Right kidney (tissue), 9 donors: ENCODE measurements at places on chromosomes 12 and 14.

DNA sequence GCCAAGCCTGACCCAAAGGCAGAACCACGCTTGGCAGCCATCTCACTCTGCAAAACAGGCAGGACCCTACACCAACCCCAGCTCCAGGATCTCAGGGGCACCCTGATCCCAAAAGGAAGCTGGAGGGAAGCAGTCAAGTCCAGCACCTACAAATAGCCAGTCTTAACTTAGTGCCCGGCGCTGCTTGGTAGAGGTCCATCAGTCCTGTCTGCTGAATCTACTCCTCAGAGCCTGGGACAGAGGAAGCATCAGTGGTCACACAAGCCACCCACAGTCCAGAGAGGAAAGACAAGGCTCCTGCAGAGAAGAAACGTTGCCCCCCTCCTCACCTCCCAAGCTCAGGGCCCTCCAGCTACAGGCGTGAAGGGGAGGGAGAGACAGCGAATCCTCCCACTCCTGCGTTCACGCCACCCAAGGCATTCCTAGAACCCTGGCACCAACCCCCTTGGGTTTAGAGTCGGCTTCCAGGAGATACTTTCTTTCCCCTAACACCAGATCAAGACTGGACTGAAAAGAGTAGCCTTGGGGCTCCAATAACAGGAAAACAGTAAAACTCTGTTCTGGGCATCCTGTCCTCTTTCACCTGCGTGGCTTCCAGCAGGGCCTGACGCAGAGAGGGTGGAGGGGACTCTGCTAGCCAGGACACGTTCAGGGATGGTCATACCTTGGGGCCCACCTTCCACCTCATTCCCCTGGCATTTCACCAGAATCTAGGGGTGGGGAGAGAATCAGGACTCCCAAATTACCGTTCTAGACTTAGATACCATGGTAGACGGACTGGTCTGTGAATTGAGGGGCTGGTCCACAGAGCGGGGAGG, 1.2 kb downstream of the PXN start:
- peak; percentile 43 for DNase-seq

DNA sequence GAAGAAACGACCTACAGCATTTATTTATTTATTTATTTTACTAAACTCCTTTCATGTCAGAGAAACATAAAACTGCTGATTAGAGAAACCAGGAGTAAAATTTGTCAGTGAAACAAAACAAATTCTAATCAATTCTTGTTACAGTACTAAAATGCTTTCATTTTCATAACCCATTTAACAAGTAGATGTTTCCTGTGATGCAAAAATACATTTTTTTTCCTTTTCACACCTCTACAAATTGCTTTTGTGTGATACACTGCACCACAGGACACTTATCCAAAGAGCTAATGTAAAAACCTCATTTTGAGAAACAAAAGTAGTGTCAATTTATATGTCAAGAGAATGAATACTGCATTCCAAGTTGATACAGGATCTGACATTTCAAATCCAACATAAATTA, 155.1 kb downstream of the SYT1 start:
- no peak for DNase-seq

- no peak for DNase-seq
Measured at GRCh38 chr14:33788161-33788560, 162.7 kb downstream of the EGLN3 start.

DNA sequence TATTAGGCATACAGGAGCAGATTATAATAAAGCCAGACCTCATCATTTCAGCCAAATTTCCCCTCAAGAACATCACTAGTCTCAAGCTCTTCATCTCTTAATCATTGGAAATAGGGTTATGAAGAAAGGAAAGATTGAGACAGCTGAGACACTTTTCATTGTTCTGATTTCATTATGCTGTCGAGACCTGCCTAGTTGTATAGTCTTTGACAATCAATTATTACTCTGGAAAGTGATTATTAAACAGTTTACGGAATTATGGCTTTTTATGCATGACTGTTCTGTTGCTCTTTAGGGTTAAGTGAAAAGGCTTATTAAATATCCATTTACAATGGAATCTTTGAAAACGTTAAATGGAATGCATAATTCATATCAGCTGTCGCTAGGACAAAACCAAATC, 48.3 kb downstream of the TTC6 start:
- no peak for DNase-seq

DNA sequence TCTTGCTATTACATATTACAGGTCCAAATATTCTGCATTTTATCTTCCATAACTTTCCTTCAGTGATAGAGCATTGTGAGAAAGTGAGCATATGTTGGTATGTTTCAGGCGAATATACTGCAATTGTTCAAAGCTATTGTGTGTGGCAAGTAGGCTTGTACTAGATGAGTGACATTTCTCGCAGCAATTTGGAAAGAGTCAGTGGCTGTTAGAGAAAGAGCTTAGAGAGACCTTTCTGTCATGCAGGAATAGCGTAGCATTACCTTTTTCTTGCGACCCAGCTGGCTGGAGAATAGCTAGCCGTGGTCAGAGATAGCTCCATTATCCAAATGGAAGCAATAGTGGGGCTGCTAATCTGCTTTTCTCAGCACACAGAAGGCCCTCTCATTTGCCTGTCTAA, 678.5 kb upstream of the FOXG1 start:
- DNase-seq: no peak

GRCh38 chr12:113766879-113767878, 198.9 kb downstream of the RBM19 start:
- no peak for DNase-seq

DNA sequence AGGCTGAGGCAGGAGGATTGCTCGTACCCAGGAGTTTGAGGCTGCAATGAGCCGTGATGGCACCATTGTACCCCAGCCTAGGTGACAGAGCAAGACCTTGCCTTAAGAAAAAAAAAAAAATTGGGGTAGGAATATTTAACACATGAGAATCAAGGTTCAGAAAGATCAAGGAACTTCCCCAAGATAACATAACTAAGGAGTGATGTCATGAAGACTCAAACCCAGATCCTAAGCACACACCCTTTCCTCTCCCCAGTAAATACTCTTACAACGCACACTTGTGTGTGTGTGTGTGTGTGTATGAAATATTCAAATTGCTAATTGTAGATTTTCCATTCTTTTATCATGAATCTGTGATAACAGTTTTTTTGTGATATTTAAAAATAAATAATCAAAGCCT, 90.6 kb upstream of the NUDT4 start:
- no peak for DNase-seq

- DNase-seq: no peak
Measured at GRCh38 chr12:108826807-108827721, 30.3 kb downstream of the SSH1 start.

- DNase-seq: no peak
Measured at GRCh38 chr12:39581592-39581991, 38.0 kb downstream of the ABCD2 start.

- peak; percentile 76 for DNase-seq
Measured at GRCh38 chr12:132523576-132524331, 33.8 kb downstream of the FBRSL1 start.

DNA sequence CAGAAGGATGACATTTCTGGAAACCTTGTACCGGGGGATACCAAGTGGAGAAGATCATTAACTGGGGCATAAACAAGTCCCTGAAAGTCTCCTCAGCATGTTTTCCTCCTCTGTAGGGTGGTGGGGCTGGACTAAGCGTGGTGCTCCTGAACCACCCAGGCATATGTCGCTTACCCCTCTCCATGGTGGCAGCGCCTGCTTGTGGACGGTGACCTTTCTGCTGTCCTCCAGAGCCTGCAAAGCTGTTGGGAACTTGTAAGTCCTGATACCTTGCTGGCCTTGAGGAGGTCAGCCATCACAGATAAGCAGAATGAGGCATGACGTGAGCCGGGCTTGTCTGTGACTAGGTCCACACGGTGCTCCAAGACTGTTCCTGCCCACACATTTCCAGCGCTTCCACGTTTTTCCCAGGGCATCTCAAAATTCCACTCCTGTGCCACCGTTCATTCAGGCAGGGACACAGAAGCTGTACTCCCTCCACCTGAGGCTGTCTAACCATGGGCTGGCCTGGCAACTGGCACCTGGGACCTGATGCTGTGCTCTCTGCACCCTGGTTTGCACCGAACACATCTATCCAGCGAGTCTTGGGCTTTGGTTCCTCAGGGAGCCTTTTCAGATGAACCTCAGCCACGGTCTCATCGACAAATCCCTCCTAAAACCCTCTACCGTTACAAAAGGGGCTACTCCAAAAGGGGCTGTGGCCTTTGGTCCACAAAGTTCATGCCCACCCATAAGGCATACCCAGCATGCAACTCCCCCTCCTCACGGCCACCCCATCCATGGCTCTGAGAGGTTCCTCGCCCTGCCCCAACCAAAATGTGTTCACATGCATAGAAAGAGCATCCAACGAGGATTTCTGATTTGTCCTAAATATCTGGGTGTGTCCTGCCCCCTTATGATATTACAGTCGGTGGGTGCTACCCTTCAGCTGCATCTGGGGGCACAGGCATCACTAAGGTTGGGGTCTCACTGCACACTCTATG, 199.6 kb upstream of the DIO3 start:
- DNase-seq: no peak

- no peak for DNase-seq
Measured at GRCh38 chr12:5371631-5372030, 60.3 kb upstream of the NTF3 start.

- DNase-seq: no peak
Measured at GRCh38 chr12:98817742-98818141, 172.7 kb downstream of the APAF1 start.

GRCh38 chr14:81521356-81521755, 12.3 kb downstream of the SEL1L start:
- DNase-seq: no peak

DNA sequence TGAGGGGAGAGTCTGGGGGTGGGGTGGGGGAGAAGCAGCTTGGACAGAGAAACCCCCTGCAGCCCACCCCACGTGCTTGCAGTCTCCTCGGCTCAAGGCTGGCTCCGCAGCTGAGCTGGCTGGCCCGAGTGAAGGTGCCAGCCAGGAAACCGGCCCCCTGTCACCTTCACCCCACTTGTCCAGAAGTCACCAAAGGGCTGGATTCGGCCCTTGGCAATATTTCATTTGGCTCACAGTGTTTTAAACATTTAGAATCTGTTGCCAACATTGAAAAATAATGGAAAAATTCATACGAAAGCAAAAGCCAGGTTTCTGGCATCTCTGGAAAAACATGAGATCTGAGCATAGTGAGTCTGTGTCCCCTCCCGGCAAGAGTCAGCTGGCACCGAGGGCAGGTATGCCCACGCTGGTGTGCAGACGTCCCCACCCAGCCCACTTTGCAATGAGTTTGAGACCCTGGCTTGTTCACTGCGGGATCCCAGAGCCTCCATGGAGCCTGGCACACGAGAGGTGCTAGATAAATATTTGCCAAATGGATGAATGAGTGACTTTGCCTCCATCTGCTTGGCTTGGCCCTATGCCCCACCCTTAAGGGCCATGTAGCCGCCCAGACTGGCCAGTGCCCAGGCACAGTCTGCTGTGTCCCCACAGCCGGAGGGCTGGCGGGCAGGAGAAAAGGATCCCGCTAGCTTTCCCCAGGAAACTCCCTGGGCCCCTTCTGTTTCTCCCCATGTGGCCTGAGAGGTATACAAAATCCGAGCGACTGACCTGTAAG, 18.2 kb downstream of the MSI1 start:
- no peak for DNase-seq

DNA sequence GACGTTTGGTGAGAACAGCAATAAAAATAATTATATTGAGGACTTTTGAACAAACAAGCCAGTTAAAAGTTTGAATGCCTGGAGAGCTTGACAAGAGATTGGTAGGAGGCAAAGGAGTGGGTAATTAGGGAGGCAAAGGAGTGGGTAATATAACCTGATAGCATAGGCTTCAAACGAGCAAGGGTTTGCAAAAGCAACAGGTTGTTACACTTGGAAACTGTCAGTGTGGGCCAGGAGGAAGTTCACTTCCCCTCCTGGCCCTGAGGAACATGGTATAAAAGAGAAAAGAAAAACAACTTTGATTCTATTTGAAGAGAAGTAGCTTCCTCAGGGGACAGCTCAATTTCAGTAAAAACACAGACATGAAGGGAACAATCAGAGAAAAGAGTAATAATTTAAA, 121.7 kb downstream of the CCER1 start:
- DNase-seq: no peak

DNA sequence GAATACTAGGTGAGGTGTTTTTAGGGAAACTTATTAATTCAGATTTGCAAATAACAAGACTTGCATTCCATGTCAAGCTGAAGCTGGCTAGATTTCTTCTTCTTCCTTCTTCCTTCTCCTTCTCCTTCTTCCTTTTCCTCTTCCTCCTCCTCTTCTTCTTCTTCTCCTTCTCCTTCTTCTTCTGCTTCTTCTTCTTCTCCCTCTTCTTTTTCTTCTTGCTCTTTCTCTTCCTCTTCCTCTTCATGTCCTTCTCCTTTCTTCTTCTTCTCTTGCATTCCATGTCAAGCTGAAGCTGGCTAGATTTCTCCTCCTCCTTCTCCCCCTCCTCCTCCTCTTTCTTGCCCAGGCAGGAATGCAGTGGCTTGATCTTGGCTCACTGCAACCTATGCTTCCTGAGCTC, 297.8 kb downstream of the PRKD1 start:
- DNase-seq: no peak

DNA sequence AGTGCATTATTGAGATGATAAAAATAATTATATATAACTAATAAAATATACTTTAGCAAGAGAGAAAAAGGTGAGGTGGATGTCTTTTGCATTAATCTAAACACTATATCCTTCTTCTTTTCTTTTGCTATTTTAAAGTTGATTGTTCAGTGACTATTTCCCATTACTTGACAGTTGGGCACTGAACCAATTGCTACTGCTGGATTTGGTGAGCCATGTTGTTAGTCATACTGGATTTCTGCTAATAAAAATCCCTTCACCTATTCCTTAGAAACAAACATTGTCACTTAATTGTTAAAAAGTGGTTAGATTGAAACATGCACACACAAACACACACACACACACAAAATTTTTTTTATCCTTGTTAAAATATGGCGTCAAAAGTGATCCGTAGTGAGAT, 251.6 kb upstream of the ALG10 start:
- DNase-seq: no peak

- no peak for DNase-seq
Measured at GRCh38 chr12:31620311-31620710, 29.4 kb upstream of the DENND5B start.

DNA sequence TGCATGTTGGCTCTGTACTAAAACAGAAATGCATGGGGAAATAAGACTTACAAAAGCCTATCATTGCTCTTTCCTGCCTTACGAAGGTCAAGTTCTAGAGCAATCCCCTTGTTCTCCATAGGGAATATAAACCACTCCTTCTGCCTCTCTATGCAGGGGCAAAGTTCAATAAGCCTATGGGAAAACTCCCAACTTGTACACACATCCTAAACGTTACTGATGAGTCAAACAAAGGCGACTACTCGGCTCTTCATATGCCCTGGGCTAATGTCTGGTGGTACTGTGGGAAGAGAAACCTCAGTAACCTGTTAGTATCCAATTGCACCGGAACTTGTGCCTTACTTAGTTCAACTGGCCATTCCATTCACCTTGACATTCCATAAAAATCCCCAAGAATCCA, 32.7 kb downstream of the PRMT8 start:
- no peak for DNase-seq

GRCh38 chr12:96061323-96061722, 25.9 kb upstream of the LTA4H start:
- DNase-seq: no peak
